ENCODE measurements at places on chromosomes 1 and 21. TPM values are rescaled to one million over a fixed set of nuclear protein-coding genes. Genes with fewer than 3 reads are reported as not detected.

Gene CD84
- 1.3 TPM for total RNA-seq

Gene DNASE2B
- not detected for total RNA-seq

Gene PKNOX1
- total RNA-seq, result 8.5 TPM

Gene PAQR6
- total RNA-seq, result 3.4 TPM

Gene SGIP1
- 2.3 TPM for total RNA-seq

Gene TMEM269
- not detected for total RNA-seq

Gene TMEM54
- total RNA-seq, result 255 TPM

Gene ADORA1
- total RNA-seq, result 0.64 TPM

Gene PTGFR
- total RNA-seq, result not detected

Gene TBX15
- not detected for total RNA-seq

Gene SPRR1A
- 250 TPM for total RNA-seq

GRCh38 chr1:199123615-199124014, 484.8 kb downstream of the PTPRC start:
- no peak for DNase-seq

DNA sequence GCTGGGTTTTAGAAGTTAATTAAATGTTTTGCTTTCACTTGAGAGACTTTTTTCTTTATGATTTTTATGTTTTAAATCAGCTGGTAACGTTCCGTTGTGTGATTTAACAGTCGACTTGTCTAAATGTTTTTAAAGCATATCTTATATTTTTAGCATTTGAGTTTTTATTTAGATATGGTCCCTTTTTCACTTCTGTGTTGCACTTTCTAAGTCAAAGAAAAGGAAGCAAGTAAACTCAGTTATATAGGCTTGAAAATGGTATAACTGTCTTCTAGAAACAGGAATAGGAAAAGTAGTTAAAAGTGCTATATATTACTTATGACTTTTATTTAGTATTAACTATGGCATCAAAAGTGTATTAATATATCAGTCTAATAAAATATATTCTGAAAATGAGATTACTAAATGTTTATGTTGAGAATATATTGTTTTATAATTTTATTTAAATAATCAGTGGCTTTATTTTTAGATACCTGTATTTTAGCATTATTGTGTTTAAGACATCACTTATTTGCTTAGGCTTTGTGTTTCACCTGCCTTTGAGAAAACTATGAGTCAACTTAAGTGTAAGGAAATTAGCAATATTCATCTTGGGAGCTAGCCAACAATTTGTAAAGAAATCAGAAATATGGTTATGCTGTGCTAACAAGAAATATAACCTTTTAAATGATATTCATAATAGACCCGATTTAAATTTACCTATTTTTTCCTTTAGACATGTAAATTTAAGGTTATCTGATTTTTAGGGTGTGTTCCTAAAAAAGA, 60.5 kb downstream of the RABGAP1L start:
- DNase-seq, result no peak

- no peak for DNase-seq
Measured at GRCh38 chr1:208787219-208787618, 543.0 kb upstream of the PLXNA2 start.

GRCh38 chr1:187634940-187635339, 806.2 kb downstream of the PLA2G4A start:
- no peak for DNase-seq

- DNase-seq, result no peak
Measured at GRCh38 chr21:14753466-14754258, 207.5 kb upstream of the SAMSN1 start.

DNA sequence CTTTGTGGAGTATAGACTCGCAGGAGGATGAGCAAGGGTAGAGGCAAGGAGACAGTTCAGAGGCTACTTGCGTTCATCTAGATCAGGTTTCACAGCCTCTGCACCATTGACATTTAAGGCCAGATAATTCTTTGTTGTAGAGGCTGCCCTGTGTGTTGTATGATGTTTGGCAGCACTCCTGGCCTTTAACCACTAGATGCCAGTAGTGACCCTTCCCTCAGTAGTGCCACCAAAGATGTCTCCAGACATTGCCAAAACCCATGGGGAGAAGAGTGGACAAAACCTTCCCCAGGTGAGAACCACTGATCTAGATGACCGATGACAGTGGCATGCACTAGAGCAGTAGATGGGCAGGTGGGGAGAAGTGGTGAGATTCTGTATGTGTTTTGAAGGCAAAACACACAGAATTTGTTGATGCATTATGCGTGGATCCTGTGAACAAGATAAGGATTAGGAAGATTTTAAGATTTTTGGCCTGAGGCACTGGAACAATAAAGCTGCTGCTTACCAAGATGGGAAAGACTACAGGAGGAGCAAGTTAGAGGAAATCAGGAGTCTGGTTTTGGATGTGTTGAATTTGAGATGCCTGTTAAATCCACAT, 9.9 kb upstream of the COG2 start:
- no peak for DNase-seq

DNA sequence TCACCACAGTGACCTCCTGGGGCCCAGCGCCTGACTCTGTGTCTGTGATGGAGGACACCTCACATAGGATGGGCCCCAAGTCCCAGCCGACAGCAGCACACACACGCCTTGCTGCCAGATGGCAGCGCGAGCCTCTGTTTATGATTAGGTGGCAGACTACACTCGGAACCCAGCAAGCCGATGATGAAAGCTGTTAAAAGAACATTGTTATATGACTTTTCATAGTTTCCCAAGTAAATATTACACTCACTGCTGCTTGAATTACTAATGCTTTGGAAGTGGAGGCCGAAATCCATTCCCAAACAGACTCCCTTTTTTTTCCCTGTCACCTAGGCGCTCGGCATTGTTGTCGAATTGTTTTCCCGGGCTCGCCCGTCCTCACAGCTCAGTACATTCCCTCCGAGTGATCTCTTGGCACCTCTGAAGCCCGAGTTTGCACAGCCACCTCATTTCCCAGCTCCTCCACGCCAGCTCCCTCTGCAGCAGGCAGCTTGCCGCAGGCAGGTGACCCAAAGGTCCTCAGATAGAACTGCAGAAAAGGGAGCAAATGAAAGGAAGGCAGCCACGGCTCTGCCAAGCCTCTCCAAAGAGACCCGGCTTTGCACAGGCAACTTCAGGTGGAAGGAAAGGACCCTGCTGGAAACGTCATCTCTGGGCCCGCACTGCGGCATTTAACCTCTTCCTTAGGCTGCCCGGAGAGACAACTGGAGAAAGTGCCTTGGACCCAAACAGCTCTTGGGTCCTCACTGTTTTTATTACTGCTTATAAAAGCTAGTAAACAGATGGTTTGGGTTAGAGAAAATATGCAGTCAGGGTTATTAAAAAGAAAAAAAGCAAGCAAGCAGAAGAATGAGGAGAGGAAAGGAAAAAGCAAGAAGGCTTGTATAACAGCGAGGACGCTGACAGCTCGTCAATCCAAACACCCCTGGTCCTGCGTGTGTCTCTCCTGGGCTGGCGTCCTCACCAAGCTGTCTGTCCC, 72.2 kb upstream of the SLC25A33 start:
- DNase-seq, result no peak

- no peak for DNase-seq
Measured at GRCh38 chr1:182629499-182630096, 25.4 kb upstream of the RGS16 start.

GRCh38 chr1:166164995-166165660, 1.7 kb downstream of the FAM78B start:
- no peak for DNase-seq

GRCh38 chr1:182700351-182700709, 15.9 kb upstream of the RGS8 start:
- DNase-seq, result no peak

GRCh38 chr1:198601936-198602889, 36.6 kb upstream of the PTPRC start:
- no peak for DNase-seq

- DNase-seq, result no peak
Measured at GRCh38 chr1:107480548-107481415, 339.9 kb downstream of the NTNG1 start.

GRCh38 chr1:115306146-115306545, 31.9 kb downstream of the NGF start:
- DNase-seq, result no peak

GRCh38 chr1:108561689-108562326, 1.9 kb downstream of the EEIG2 start:
- peak; percentile 20 for DNase-seq

DNA sequence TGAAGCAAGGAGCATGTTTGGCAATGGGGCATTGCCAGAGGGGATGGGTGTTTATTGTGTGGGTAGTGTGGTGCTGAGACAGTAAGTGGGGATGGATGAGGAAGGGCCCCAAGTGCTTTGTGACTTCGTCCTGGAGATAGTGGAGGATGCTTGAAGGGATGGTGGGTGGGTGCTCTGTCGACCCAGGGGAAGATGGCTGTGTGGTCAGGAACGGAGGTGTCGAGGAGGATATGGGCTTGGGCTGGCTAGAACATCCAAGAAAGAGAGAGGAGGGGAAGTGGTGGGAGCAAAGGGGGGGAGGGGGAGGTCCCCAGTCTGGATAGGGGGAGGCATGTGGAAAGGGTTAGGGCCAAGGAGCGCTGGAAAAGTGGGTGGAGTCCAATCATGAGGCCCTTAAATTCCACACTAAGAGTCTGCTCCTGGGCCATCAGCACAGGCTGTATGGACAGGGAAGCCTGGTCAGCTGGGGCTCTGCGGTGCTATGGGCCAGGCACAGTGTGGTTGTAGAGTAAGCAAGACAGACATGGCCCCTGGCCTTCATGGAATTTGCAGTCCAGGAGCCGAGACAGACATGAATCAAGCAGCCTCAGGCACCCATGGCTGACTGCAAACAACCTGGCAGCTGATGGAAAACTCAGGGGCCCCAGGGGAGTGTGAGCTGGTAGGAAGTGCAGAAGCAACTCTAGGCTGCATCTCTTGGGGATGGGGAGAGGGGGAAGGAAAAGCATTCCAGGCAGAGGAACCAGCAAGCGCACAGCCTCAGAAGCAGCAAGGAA, 36.3 kb downstream of the EDN2 start:
- DNase-seq, result no peak

GRCh38 chr1:7515175-7515574, 255.9 kb upstream of the VAMP3 start:
- no peak for DNase-seq

- no peak for DNase-seq
Measured at GRCh38 chr1:234134878-234135277, 230.4 kb downstream of the SLC35F3 start.

GRCh38 chr1:37845049-37845646, 14.2 kb downstream of the MTF1 start:
- DNase-seq, result no peak

DNA sequence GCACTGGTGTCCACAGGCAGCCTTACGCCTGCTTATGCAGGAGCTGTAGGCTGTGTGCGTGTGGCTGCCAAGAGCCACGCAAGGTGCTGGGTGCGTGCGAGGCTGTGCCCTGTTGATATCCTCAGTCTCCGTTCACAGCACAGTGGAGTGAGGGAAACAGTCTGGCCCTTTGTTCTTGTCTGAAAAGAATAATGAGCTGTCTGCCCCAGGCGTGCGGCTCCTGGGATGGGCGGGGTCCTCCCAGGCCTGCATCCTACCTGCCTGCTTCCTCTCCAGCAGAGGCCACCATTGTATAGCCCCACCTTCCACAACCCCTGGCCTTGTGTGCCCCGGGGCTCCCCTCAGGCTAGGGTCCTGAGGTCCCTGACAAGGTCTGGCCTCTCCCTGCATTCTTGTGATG, 47.0 kb upstream of the KDM4A start:
- DNase-seq, result no peak

DNA sequence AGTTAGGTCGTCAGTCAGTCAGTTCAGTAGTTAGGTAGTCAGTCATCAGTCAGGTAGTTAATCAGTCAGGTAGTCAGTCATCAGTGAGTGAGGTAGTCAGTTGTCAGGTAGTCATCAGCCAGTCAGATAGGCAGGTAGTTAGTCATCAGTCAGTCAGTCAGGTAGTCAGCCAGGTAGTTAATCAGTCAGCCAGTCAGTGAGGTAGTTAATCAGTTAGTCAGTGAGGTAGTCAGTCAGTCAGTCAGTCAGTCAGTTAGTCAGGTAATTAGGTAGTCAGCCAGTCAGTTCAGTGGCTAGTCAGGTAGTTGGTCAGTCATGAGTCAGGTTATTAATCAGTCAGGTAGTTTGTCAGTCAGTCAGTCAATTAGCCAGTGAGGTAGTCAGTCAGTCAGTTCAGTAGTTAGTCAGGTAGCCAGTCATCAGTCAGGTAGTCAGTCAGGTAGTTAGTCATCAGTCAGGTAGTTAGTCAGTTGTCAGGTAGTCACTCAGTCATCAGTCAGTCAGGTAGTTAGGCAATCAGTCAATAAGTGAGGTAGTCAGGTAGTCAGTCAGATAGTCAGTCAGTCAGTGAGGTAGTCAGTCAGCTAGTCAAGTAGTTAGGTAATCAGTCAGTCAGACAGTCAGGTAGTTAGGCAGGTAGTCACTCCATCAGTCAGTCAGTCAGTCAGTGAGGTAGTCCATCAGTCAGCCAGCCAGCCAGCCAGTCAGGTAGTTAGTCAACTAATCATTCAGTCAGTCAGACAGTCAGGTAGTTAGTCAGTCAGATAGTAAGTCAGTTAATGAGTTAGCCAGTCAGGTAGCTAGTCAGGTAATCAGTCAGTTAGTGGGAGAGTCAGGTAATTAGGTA, 16.2 kb downstream of the KRTAP10-1 start:
- no peak for DNase-seq

DNA sequence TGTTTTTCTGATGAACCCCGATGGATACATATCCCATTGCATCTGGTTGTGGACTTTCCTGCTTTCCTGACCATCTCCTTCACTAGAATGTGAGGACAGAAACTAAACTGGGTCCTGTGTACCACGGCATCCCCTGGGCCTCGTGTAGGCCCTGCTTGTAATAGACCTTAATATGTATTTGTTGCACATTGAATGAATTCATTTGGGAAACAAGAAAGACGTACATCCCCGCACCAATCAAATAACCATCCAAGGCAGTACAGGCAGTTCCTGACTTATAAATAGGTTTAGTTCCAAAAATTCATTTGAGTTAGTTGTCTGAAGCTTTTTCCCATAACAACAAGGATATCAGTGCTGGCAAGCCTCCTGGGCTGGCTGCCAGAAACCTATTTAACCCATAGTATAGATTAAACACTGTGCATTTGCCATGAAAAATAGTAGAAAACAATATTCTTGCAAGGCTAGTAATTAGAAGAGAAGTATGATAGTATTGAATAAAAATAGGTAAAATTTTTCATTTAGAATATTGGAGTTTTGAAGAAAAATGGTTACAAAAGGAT, 81.8 kb upstream of the CD34 start:
- no peak for DNase-seq

GRCh38 chr1:221782477-221782876, 40.6 kb upstream of the DUSP10 start:
- DNase-seq, result no peak

GRCh38 chr1:246219508-246220030, 287.5 kb downstream of the SMYD3 start:
- DNase-seq, result no peak

GRCh38 chr1:4797016-4797410, 142.6 kb downstream of the AJAP1 start:
- no peak for DNase-seq

- DNase-seq, result no peak
Measured at GRCh38 chr1:117171900-117172511, 38.7 kb downstream of the VTCN1 start.

GRCh38 chr1:47482786-47483185, 44.9 kb downstream of the FOXD2 start:
- no peak for DNase-seq

DNA sequence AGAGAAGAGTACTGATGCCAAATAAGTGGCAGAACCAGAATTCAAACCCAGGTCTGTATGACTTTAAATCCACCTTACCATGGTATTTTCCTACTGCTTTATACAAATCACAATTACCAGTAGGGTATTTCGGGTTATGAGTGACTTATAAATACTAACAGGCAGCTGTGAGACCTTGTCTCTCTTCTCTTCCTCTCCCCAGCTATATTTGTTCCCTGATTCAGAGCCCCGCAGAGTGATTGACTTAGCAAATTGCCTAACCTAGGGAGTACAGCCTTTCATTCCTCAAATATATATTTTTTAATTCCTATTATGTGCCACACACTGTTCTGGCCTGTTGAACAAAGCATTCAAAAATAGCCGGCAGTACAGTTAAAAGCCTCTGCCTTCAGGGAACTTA, 168.0 kb downstream of the CLEC20A start:
- DNase-seq, result no peak
